ENCODE measurements at places on chromosomes 1 and 21.

- no peak for DNase-seq
Observed at GRCh38 chr1:200240656-200241055, 169.2 kb downstream of the ZNF281 start.

DNA sequence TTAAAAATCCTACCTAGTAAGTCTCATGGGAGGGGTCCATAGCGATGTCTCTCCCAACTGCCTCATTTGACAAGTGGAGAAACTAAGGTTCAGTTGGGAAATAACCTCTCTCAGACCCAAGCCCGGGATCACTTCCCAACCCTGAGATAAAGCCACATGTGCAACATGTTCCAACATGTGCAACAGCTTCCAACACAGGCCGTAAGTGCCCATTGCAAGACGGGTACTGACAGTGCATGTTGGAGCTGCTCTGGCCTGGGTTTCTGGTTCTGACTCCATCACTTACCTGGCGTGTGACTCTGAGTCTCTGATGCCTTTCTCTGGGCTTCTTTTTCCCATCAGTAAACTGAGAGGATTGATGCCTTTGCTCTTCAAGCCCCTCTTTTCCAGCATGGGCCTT lies 38.0 kb upstream of the FOXO6 start:
- DNase-seq = no peak

DNA sequence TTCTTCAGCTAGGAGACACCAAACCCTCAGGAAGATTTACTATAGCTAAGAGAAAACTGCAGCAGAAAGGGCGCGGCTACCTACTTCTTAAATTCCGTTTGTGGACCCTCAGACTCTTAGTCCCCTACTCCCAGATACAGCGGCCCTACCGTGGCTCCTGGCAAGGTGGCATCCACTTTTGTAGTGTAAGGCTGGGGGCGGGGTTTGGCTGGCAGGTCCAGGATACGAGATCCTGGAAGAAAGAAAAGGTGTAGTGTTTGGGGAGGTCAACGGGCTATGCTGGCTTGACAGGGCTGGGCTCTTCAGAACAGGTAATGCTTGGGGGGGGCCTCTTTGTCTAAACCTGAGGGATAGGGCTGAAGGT lies 280 bp downstream of the CREB3L4 start:
- DNase-seq = no peak

DNA sequence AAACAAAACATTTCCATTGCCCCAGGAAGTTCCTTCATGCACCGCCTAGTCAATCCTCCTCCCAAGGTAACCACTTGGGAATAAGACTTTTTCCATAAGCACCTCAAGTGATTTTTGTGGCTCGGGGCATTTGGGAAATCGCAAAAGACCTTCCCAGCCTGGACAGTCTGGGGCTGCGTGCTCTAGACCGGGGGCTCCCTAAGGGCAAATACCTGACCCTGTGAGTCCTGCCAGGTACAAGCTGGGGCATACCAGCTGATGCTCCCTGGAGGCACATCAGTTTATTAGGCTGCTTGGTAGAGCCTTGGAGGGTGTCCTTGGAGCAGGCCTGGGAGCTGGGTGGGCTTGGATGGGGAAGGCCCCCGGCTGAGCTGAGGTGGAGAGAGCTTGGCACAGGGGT lies 34.4 kb downstream of the ALPL start:
- DNase-seq = no peak

DNA sequence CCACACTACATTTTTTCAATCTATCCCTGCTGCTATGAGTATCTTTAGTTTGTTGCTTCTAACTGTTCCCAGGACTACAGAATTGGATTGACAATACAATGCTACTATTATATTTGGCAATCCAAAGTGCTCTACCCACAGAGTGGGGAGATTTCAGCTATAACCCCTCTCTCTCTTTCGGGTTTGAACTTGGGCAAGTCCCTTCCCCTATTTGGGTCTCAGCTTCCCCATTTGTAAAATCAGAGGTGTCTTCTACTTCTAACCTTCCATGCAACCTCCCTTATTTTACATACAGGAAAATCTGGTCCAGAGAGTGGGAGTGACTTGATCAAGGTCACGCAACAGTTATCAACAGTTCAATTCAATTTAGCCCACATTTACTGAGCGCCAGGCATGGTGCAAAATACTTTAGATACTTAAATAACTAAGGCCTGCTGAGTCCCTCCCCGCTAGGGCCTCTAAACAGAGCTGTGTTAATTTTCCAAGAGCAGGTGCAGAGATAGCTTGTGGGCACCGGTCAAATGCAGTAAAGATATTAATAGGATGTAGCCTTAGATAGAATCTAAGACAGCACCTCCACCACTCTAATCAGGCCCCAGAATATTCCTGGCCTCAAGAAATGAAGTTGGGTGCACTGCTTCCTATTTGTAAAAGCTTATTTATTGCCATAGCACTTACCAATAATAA lies 9.4 kb upstream of the GPX7 start:
- no peak for DNase-seq

DNA sequence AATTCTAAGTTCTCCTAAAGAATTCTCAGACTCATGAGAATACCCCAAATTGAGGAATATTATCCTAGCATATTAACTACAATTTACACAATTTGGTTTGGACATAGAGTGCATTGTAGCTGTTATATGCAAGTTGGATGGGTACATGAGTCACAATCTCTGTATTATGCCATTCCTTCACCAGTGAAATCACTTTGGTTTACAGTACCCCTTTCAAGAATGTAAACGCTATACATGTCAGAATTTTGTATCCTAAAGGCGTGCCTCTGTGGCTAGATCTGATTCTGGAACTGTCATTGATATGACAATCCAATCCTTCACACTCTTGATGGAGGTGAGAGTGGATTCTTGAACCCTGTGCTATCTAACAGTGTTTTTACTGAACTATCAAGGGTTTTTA lies 6.7 kb upstream of the IL10RB start:
- no peak for DNase-seq

DNA sequence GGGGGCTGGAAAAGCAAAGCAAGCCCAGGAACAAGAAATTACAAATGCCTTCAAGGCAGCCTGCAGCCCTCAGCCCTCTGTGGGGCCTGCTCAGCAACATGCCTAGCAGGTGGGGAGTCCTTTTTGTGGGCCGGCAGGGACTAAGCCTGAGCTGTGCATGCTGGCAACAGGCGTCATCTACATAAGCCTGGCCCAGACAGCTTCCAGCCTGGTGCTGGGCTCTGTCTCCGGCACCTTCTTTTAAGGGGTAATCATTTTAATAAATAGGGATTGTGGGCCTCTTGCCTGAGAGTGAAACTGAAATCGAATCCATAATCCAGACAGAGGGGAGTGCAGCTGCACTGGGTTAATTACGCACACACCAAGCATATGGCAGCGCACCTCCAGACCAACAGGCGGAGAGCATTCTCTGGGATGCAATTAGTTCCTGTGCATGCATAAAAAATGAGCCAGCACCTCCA lies 96.6 kb downstream of the DDX20 start:
- no peak for DNase-seq

GRCh38 chr1:1051127-1051810 lies 22.8 kb downstream of the RNF223 start:
- DNase-seq = no peak

DNA sequence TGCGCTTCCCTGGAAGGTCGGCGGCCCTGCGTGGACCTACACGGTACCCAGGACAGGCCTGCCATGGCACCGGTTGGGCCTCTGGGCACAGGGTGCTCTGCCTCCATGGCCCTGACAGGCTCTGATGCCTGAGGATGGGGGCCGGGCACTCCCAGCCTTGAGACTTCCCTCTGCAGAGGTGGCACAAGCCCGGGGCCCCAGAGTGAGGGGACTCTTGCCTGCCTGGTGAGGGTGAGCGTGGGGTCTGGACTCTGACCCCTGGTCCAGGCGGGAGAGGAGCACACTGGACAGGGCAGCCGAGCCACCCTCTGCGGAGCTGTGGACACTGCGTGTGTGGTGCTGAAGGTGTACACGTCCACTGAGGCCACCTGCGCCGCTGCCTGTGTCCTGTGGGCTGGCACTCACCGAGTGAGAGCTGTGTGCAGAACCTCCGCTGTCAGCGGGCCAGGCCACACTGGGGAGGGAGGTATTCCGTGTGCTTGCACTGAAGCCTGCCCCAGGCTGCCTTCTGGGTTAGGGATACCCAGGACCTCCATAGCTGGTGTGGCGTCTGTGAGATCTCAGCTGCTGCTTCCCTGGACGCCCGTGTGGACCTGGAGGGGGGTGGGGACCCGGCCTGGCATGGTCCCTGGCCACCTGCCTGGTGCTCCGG lies 10.4 kb downstream of the SKI start:
- no peak for DNase-seq

- no peak for DNase-seq
Observed at GRCh38 chr1:236084386-236084730, 19.5 kb upstream of the NID1 start.

GRCh38 chr1:157178490-157178889 lies 40.3 kb upstream of the ETV3 start:
- DNase-seq = no peak

DNA sequence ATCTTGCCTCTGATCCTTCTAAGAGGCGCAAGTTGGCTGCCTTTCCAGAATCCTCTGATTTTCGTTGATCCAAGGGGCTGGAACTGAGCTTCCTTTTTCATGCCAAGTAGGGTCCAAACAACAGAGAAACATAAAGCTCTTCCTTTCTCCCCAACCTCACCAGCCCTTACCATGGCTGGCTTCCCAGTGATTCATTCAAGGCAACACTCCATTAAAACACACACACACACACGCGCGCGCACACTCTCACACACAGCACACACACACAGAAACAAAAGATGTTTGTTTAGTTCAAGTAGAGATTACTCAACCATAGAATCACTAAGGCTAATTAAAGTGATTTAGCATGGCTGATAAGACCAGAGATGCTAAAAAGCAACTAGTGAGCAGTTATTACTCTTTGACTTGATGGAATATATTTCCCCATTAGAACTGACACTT lies 13.0 kb upstream of the GUCA2A start:
- DNase-seq = no peak

DNA sequence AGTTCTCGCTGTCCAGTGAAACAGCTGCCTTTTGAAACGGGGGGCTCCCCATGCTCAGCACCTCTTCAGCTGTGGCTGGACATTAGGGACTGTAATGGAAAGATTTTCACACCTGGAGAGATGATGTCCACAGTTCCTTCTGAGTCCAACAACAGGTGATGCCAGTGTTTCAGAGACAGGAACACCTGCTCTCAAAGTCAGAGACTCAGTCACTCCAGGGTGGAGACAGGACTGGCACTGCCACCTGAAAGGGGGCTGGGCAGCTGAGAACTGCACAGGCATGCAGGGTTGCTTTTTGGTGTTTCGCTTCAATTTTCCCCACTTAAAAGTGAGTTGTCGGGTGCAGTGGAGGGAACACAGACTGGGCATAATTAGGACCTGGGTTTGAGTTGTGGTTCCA lies 124.8 kb downstream of the GALNT2 start:
- no peak for DNase-seq

GRCh38 chr1:95146637-95147036 lies 29.5 kb downstream of the TLCD4 start:
- DNase-seq = no peak

DNA sequence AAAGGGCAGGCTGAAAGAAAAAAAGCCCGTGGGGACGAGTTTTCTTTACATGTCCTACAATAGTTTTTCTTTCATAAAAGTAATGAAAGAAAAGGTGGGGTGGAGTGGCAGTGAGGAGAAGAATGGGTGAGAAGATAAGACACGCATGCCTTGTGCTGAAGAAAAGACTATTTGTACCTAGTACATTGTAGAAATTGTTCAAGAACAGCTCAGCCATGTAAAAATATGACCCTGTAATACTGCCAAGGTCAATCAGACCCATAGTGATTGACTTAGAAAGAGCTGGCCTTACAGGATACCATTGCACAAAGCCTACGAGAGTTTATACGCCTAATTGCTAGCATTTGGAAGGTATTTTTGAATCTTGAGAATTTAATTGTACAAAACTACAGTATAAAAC lies 126.0 kb upstream of the NRIP1 start:
- no peak for DNase-seq

- DNase-seq = no peak
Observed at GRCh38 chr1:78377356-78377928, 113.3 kb upstream of the PTGFR start.

- DNase-seq = no peak
Observed at GRCh38 chr1:90970208-90970607, 51.6 kb downstream of the ZNF644 start.

- no peak for DNase-seq
Observed at GRCh38 chr1:114010433-114011184, 31.3 kb downstream of the OLFML3 start.

DNA sequence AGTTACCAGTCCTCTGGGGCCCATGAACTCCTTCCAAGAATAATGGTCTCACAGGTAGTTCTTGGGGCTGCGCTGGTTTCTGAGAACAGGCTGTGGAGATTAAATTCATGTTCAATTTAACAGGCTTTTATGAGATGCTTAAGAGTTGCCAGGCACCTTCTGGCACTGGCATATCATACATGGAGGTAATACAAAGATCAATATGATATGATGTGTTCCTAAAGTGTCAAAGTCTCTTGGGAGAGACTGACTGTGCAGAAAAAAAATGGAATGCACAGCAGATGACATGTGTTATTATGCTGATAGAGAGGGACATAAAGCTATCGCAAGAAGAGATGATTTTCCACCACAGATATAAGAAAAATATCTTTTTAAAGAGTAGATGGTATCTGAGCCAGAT lies 6.8 kb downstream of the CYP2J2 start:
- no peak for DNase-seq

GRCh38 chr1:107626073-107626796 lies 338.7 kb downstream of the VAV3 start:
- no peak for DNase-seq

- no peak for DNase-seq
Observed at GRCh38 chr1:1342061-1342562, 7.1 kb downstream of the DVL1 start.

GRCh38 chr21:43716376-43717165 lies 2.4 kb upstream of the PDXK start:
- no peak for DNase-seq

GRCh38 chr1:28602536-28603439 lies 10.7 kb downstream of the RAB42 start:
- DNase-seq = peak; percentile 25

GRCh38 chr1:74731399-74732052 lies 1.3 kb downstream of the CRYZ start:
- no peak for DNase-seq

- DNase-seq = no peak
Observed at GRCh38 chr1:168319691-168320090, 39.0 kb downstream of the TBX19 start.

GRCh38 chr1:152111515-152111968 lies 3.7 kb downstream of the TCHH start:
- DNase-seq = peak; percentile 16

DNA sequence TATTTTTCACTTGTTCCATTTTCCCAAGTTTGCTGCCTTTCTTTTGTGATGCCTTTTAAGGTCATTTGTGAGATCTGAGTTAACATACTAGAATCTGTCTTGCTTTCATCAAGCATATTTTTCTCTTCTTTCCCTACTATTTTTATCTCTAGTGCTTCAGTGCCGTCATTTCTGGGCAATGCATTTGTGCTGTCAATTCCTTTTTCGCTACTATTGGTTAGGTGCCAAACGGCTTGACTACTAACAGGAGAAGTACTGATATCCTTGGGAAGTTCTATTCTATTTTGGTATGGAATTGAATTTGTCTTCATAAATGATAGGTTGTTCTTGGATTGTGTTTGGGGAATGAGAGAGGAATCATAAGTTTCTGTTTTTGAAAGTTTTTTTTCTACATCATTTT lies 42.2 kb downstream of the LRRC53 start:
- DNase-seq = no peak
